ENCODE measurements at places on chromosomes 4 and X. TPM values are rescaled to one million over a fixed set of nuclear protein-coding genes. Genes with fewer than 3 reads are reported as not detected.

- no peak overlapping the region for H3K4me3 ChIP-seq
- H3K36me3 ChIP-seq = no peaks in the 10 kb centered on the region
- H3K27ac ChIP-seq = no peak overlapping the region
- DNase-seq = no peak
- H3K4me1 ChIP-seq = no peaks in the 10 kb centered on the region
- no peaks in the 10 kb centered on the region for H3K27me3 ChIP-seq
These were observed 69.8 kb upstream of the SLIT2 start for GRCh38 chr4:20181926-20182325.

DNA sequence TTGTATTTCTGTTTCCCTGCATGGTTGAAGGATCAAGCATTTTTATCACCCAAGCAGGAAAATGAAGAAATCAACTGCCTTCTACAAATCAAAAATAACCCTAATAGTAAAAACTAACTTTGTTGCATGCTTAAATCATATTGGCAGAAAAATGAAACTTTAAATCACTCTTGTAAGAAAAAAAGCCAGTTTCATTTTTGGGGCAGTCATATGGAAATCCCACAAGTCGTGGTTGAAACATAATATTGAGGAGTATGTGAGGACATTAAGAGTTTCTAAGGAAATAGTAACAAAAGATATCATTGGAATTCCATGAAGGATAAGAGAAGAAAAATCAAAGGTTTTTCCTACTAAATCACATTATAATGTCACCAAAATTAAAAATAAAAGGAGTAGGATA, 8.4 kb downstream of the TEC start:
- H3K4me3 ChIP-seq = no peak overlapping the region
- H3K36me3 ChIP-seq = peaks cover 2% of the 10 kb centered on the region
- H3K27me3 ChIP-seq = no peaks in the 10 kb centered on the region
- DNase-seq = no peak
- H3K27ac ChIP-seq = no peak overlapping the region

DNA sequence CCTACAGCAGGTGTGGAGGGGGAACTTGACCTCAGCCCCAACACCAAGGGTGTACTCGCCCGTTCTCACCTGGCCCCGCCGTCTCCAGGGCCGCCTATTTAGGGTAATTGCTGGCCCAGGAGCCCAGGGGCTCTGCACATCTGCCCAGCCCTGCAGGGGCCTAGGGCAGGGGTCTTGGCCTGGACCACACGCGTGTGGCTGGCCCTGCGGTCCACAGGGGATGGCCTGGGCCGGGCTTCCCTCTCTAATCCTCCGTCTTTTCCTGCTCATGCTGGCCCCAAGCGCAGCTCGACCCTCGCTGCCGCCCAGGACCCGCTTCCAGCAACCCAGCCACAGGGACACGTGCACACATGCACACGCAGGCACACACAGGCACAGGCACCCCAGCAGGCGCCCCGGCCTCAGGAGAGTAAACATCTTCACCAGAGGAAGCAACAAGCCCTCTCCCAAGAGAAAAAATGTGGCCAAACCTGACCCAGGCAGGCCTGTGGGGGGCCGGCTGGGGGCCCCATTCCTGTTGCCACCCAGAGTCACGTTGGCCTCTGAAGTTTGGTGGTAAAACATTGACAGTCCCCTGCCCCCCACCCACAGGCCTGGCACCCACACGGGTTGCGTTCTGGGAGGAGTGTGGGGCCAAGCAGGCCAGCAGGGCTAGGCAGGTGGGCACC, 24.6 kb upstream of the FGFR3 start:
- no peak overlapping the region for H3K27ac ChIP-seq
- H3K27me3 ChIP-seq = peaks cover 18% of the 10 kb centered on the region
- no peak for DNase-seq
- no peaks in the 10 kb centered on the region for H3K36me3 ChIP-seq
- H3K4me3 ChIP-seq = peak overlapping the region; percentile 79

GRCh38 chrX:47181301-47181700, 12.3 kb upstream of the UBA1 start:
- no peak for DNase-seq
- H3K36me3 ChIP-seq = peaks cover 24% of the 10 kb centered on the region
- no peaks in the 10 kb centered on the region for H3K27me3 ChIP-seq

TLR1 gene
- 1.9 TPM for total RNA-seq

CITED1 gene
- 0.78 TPM for total RNA-seq

KCTD8 gene
- not detected for total RNA-seq

ABCB7 gene
- 38.1 TPM for total RNA-seq

Measured in activated T-helper 1 cell treated with anti-CD3 and anti-CD28 coated beads, Interleukin-12 subunit alpha, Interleukin-12 subunit beta, Interleukin-2, Interleukin-4 antibody, amounts not matched to agents 30 ng/mL and 10 ng/mL and 1 ng/mL, durations not matched to agents 14 hours and 24 hours and 36 hours (primary cell).